ENCODE measurements at places on chromosomes 16 and 17.

GRCh38 chr17:61122326-61122913 lies 277.2 kb upstream of the TBX2 start:
- no peak for DNase-seq

- DNase-seq = no peak
Observed at GRCh38 chr17:60137731-60138130, 12.0 kb upstream of the CA4 start.

DNA sequence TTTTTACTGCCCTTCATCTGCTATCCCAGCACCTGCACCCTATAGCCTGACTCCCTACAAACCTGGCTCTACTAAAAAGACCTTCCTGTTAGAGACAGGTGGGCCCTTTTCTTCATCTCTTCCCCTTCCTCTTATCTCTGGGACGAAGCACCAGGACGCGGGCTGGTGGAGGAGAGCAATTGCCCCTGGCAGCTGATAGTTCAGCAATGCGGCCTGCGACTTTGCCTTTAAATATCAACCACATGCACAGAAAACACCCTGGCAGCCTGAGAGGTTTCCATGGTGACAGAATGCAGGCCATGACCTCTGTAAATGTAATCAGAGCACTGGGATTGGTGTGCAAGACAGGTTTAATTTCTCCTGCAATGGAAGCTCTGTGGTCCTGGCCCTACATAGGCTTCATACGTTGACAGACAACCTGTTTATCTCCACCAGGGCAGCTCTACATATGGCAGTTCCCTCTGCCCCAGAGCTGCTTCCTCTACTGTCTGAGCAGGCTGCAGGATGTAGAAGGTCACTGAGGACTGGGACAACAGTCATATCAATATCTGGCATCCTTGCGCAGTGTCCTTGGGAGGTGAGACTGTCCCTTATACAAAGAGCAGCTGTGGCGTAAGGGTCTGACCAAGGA lies 10.0 kb upstream of the SKAP1 start:
- DNase-seq = no peak

GRCh38 chr16:74729783-74730683 lies 29.4 kb upstream of the MLKL start:
- DNase-seq = no peak

DNA sequence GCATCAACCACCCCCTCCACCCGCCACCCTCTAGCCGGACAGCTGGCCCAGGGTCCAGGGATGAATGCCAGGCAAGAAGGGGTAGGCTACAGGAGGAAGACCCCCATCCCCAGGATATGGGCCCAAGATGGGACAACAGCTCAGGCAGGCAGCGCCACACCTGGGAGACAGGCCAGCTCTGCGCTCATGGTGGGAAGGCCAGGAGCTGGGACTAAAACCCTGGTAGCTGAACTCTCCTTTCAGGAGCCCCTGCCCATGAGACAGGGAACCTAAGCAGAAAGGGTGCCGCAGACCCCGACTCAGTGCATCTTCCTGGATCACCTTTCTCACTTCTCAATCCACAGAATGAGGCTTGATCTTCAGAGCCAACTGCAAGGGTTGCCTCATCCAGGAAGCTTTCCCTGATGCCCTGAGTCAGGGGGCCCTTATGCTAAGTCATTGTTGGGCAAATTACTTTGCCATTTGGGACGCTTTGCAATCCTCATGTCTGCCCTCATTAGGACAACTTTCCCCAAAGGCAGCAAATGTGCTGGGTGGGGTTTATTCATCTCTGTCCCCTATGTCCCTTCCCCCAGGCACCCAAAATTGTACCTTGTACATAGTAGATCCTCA lies 9.0 kb downstream of the ZDHHC1 start:
- DNase-seq = no peak

DNA sequence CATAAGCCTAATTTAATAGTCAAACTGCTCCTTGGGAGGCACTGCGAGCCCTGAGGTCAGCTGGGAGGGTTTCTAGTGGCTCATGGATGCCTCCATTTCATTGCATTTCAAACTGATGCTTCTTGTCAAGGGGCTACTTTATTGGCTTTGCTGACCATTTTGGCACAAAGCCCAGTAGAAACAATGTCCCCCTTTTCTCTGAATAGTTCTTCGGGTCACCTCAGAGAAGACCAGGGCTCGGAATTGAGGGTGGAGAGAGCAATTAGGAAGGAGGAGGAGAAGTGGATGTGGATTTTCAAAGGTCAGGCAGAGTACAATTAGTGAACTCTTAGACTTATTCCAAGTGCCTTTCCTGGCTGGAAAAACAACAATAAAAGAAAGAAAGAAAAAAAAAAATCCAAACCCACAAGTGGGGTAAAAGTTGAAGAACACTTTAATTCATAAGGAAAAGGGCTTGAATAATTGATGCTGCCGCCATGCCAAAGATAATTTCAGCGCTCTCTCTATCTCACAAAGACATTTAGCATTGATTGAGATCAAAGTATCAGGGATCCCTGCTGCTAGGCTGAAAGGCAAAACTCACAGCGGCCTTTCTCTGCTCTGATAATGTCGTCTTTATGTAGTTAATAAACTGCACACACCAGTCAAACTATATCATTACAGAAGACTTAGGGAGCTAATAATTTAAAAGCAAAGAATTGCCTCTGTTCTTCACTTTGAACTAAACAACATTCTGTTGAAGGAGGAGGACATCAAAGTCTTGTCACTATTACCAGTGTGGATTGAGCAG lies 122.7 kb downstream of the RGS9 start:
- DNase-seq = no peak

- DNase-seq = no peak
Observed at GRCh38 chr17:56177361-56177760, 24.1 kb downstream of the ANKFN1 start.

- DNase-seq = no peak
Observed at GRCh38 chr16:87367529-87367928, 16.0 kb downstream of the FBXO31 start.

All from stimulated activated CD4-positive, alpha-beta T cell treated with anti-CD3 and anti-CD28 coated beads, Interleukin-2, amount 100 ng/mL, for 24 hours (primary cell).